NK-92 treated with Interleukin-12 subunit alpha and Interleukin-12 subunit beta, amount 100 ng/mL, for 24 hours (cell line): ENCODE measurements at places on chromosomes 1 and 21.
A peak's percentile ranks its signal among the peaks of the same experiment; 100 is the strongest.

DNA sequence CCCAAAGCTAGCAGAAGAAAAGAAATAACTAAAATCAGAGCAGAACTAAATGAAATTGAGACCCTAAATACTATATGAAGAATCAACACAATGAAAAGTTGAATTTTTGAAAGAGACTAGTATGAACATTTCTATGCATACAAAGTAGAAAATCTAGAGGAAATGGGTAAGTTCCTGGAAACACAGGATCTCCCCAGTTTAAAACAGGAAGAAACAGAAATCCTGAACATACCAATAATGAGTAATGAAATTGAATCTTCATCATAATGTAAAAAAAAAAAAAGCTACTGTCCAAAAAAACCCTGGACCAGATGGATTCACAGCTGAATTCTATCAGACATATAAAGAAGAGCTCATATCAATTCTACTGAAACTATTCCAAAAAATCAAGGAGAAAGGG, 233.5 kb downstream of the PLPP3 start:
- no peak for DNase-seq

DNA sequence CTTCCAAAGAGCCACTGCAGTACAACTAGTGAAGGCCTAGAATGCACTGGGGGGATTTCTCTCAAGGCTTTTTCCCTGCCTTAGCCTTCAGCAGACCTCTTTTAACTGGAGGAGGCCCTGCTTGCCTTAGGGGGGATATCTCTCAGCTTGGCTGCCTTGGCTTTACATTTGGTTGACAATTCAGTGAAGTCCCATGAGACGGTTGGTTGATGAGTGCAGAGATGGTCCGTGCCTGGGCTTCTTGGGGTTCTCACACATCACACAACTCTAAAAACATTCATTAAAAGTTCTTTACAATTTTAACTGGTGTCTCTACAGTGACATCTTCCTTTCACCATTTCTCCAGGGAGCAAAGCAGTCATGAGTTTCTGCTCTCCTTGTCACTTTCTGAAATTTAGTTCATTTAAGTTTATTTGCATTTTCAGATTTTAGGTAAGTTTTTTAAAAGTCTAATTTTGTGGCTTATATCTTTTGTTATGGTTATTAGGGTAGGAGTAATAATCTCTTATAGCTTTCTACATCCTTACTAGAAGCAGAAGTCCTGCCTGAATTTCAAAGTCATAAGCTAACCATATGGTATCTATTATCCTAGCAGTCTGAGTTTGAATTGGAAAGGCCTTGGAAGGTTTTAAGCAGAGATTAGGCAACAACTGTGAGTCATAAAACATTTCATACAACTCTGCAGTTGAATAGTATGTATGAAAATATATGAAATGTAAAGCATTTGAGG, 487.6 kb downstream of the DPYD start:
- DNase-seq, result no peak

DNA sequence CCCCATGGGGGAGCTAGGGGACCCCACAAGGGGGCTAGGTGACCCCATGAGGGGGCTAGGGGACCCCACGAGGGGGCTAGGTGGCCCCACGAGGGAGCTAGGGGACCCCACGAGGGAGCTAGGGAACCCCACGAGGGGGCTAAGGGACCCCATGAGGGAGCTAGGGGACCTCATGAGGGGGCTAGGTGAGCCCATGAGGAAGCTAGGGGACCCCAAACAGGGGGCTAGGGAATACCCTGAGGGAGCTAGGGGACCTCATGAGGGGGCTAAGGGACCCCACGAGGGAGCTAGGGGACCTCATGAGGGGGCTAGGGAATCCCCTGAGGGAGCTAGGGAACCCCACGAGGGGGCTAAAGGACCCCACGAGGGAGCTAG, 50.5 kb upstream of the DMRTB1 start:
- no peak for DNase-seq

DNA sequence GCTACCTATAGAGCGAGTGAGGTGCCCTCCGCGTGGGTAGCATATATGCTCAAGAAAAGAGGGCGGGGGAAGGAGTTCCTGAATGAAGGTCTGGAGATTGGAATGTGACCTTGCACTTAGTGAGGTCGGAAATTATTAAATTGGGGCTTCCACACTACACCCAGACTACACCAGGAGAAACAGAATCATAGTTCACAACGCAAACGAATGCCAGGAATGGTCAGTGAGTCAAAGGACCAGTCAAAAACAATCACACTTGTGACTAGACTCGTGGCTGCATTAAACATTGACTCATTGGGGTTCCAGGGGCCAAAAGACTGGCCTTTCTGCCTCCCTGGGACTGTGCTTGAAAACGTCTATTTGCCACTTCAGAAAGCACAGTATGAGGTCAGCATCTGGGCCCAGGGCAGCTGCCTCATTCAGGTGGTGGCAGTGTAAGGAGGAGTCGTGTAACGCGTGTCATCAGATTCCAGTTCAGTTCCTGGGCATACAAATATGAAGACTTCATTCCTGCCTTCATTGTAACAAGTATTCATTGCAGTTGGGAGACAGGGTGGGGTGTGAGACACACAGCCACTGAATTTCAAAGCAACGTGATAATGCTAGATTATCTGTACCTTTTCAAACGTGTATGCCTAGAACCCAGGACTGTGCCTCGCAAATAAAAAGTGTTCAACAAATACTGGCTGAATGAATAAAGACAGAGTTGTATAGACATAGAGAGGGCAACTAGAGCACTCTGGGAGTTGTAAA, at the start of gene YOD1:
YOD1 (minus strand) TSS at position 18 of the 753 bp plus-strand sequence. CDS start 178 bp downstream, outside the sequence.
- no peak for DNase-seq

- peak; percentile 13 for DNase-seq
Observed at GRCh38 chr21:35222541-35222941, 173.4 kb upstream of the RUNX1 start.

GRCh38 chr1:65593516-65593915, 173.0 kb downstream of the LEPR start:
- DNase-seq, result no peak

GRCh38 chr1:59375321-59376220, 78.7 kb downstream of the FGGY start:
- no peak for DNase-seq

GRCh38 chr1:9289090-9289534, 3.6 kb upstream of the SPSB1 start:
- peak; percentile 56 for DNase-seq

DNA sequence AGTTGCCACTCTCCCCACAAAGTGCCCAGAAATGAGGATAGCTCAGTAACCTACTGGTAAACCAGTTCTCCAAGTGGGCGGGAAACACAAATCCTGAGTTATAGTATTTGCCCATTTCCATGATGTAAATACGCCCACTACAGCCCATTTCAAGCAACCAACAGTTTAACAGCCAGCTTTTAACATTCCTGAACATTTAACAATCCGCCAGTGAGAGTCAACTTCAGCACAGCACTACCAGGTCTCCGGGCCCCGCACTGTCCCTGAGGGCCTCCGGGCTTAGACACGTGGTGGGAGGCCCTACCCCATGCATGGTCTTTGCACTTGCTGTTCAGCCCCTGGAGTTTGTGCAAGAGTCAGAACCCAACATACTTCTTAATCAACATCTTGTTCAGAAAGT, 132.0 kb upstream of the CTTNBP2NL start:
- no peak for DNase-seq

- DNase-seq, result no peak
Observed at GRCh38 chr21:22120616-22121266, 1122.5 kb downstream of the NCAM2 start.

- no peak for DNase-seq
Observed at GRCh38 chr1:97913506-97914139, 7.2 kb downstream of the DPYD start.

- no peak for DNase-seq
Observed at GRCh38 chr1:75099581-75099980, 34.6 kb upstream of the LHX8 start.

DNA sequence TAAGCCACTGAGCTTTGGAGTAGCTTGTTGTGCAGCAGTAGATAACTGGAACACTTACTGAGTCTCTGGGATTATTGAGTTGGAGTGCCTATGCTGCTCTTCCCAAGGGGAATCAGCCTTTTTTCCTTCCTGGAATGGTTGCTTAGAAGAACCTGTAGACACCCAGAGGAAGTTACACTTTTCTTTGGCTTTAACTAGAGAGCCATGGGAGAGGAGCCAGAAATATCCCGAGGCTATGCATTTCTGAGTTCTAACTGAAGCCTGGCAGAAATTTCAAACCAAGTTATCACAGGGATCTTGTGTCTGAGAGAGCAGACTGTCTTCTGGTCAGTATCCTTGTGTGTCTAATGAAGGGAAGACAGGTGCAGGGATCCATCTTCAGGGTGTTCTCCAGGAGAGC, 28.3 kb downstream of the LAMC1 start:
- no peak for DNase-seq
